ENCODE measurements at places on chromosomes 7 and 10. TPM values are rescaled to one million over a fixed set of nuclear protein-coding genes. Genes with fewer than 3 reads are reported as not detected.

- no peak for DNase-seq
Observed at GRCh38 chr7:154770962-154771361, 232.0 kb downstream of the PAXIP1 start.

- DNase-seq, result no peak
Observed at GRCh38 chr10:121838931-121839330, 88.9 kb downstream of the ATE1 start.

Gene FAM185A
- 18.3 TPM for total RNA-seq

DNA sequence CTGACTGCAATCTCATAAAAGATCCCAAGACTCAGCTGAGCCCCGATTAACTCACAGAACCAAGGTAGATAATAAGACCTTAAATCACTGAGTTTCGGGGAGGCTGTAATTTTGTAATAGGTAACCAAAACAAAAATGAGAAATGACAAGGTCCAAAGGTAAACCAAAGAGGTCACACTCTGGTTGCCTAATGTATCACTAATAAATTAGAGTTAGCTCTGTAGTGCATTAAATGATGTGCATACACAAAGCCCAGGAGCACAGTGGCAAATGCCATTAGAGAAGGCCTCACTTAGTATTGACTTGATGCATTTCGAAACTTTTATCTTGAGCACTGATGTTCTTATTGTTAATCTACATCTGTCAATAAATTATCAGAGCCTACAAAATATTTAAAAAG lies 237.7 kb upstream of the CCDC6 start:
- DNase-seq, result no peak

DNA sequence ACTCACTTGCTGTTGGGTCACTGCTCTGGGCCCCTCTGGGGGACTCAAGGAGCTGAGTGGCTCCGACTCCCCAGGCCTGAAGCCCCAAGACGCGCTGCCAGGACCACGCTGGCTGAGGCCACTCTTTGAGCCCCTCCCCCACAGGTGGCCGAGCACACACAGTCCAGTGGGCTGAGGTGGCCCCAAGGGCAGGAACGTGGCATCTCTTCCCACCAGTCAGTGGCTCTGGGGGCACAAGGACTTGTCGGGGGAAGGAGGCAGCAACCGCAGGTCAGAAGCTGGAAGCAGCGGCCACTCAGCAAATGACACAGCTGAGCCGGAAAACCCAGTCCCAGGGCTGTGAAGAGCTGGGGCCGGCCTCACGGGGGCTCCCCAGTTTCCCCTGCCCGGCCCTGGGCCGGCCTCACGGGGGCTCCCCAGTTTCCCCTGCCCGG lies 24.1 kb downstream of the GRIFIN start:
- no peak for DNase-seq

GRCh38 chr10:107552963-107553362 lies 388.5 kb upstream of the SORCS1 start:
- no peak for DNase-seq

Gene SLC26A4
- total RNA-seq, result 4.1 TPM

- no peak for DNase-seq
Observed at GRCh38 chr10:71135236-71135635, 77.1 kb upstream of the UNC5B start.

Gene IKZF1
- total RNA-seq, result 1.2 TPM

- DNase-seq, result no peak
Observed at GRCh38 chr10:97327348-97328294, 6.9 kb downstream of the FRAT2 start.

- DNase-seq, result no peak
Observed at GRCh38 chr7:82714883-82715282, 271.3 kb upstream of the CACNA2D1 start.

DNA sequence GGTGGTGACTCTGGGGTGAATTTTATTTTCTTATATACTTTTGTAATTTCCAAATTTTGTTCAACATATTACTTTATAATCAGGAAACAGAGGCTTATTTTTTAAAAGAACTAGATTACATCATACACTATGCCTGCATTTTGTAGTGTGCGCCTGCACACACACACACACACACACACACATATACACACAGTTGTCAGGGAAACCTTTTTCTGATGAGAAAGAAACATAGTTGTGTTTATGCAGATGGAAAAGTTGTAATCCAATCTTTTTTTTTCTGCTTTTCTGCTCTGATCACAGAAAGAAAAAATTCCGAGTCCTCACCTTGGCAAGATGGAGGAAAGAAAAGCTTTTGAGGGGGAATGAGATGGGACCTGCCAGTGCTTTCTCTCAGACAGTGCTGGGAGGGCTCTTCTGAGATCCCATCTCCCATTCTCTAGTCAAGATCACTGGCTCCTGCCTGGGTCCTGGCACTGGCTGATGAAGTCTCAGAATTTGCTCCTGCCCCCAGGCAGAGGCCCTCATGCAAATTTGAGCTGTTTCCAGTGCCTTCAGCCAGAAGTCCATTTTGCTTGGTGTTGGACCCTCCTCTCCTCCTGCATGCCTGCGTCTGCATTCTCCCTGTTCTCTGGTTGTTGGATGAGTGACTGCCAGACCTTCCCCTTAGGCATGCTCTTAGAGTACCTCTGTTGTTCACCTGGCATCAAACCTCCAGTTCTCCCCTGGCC lies 59.7 kb downstream of the TLL2 start:
- no peak for DNase-seq

Measured in frontal cortex (tissue), 4 donors.